ENCODE measurements at places on chromosomes 5 and 9.

DNA sequence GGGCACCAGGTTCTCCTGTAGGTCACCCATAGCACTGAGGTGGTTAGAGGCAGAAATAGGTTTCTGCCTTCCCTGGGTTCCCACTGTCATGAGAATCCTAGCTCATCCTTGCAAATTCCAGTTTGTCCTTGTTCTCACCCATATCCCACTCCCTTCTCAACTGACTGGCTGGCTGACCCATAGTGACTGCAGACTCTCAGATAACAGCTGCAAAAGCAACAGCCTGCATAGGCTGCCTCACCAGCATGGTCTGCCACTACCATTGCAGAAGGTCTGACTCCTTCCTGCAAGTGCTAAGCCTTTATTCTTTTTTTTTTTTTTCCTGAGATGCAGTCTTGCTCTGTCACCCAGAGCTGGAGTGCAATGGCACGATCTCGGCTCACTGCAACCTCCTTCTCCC lies 194.0 kb downstream of the SEMA6A start:
- no peak for DNase-seq

DNA sequence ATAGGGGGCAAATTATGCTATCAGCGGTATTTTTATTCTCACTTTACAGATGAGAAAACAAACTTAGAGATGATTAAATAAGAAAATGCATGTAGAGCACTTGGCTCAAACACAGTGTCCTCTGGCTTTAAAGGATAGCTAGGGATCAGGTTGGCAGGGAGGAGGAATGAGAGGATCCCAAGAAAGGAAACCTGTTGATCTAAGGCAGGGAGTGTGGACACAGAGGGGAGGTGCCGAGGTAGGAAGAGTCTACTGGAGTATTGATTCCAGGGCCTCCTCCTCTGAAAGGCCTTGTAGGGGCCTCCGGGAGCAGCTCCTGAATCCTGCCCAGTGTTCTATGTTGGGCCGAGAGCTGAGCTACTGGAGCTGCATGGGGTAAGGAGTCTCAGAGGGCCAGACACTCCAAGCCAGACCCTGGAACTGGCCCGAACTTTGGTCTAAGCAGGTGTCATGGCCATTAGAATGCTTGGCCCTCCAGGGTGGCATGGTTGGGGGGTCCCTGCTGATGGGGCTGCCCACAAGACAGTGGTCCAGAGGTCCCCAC lies 30.4 kb upstream of the TCF7 start:
- DNase-seq = no peak

- DNase-seq = no peak
Measured at GRCh38 chr5:132737982-132738681, 786 bp upstream of the KIF3A start.

GRCh38 chr9:123548741-123549545 lies 192.9 kb downstream of the CRB2 start:
- no peak for DNase-seq

DNA sequence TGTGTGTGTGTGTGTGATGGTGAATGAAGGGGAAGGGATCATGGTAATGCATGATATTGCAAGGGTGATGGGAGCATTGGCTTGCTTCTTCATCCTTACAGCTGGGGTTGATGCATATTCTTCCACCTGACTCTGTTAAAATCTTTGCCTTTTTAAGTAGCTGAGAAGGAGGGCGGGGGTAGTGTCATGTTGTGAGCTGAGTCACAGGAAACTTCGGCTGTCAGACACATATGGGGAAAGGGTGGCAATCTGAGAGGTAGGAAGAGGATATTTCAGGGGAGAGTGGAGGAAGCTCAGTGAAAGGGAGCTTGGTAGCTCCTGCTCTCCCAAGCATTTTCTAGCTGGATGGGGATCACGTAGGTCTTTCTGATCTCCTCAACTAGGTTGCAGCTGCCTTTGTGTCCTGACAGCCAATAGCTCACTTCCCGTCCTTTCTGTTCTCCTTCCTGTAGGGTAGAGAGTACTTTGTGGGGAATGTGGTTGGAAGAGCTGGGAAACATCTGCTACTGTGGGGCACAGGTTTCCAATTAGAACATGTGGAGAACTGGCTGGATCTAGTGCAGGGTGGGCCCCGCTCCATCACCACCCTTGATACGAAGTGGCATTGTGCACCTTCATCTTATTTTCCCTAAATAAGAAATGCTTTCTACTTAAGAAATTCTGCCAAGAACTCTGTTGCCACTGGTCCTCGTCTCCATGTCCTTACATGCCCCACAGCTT lies 18.1 kb upstream of the CLK4 start:
- DNase-seq = no peak

DNA sequence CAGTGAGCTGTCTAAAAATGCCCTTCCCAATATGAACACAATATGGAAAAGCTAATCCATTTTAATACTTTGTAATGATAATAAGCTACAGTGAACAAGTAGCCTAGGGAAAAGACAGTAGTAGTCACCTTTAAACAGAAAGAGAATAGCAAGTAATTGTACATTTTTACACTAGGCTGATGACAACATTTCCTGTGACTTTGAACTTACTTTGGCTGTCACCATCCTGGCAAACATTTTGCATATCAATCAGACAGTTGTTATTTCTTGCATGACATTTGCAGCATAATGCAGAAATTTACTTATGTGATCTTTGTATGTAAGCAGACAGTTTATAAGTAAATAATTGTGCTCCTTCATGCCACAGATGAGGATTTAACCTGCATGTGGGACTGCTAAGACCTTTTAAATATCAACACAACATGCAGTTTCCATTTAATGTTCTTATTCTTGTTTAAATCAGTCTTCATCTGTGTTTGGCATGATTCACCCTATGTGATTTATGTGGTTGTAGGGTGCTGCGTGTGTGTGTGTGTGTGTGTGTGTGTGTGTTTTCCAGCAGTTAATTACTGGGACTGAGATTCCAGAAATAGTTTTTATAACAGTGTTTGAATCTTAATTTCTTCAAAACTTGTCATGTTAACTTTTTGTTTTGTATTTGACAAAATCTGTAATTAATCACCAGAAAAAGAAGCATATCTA lies 997.1 kb upstream of the ARRDC3 start:
- no peak for DNase-seq

DNA sequence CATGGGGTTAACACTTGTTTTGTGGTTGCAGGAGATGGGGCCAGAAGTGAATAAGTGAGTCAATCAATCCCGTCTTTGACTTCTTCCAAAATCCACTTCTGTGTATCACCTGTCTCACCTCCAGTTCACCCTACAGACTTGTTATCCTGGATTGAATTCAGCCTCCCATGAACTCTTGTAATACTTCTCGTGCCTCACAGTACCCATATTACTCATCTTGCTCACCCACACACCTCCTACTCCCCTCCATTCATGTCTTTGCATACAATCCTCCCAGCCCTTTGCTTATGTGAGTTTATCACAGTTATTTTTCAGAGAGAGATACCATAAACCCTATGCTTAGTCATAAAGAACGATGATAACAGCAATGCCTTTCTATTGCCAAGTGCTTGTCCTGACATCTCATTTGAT lies 52.9 kb upstream of the PAPPA start:
- no peak for DNase-seq

- peak; percentile 23 for DNase-seq
Measured at GRCh38 chr9:71630377-71630995, 137.8 kb downstream of the CEMIP2 start.

DNA sequence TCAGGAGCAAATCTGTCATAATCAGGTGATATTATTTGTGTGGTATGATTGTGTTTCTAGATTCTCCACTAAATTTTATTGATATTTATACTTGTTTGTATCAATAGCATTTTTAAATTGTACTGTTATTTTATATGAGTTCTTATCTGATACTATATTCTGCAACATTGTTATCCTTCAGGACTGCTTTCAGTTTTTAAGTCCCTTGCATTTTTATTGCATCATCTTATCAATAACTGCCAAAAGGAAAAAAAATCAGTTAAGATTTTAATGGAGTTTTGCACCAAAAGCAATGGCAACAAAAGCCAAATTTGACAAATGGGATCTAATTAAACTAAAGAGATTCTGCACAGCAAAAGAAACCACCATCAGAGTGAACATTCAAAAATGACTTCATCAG lies 741.3 kb upstream of the CTNND2 start:
- no peak for DNase-seq

- DNase-seq = no peak
Measured at GRCh38 chr5:97488126-97488668, 305.1 kb upstream of the RIOK2 start.

- no peak for DNase-seq
Measured at GRCh38 chr9:133783331-133783731, 45.2 kb upstream of the SARDH start.

DNA sequence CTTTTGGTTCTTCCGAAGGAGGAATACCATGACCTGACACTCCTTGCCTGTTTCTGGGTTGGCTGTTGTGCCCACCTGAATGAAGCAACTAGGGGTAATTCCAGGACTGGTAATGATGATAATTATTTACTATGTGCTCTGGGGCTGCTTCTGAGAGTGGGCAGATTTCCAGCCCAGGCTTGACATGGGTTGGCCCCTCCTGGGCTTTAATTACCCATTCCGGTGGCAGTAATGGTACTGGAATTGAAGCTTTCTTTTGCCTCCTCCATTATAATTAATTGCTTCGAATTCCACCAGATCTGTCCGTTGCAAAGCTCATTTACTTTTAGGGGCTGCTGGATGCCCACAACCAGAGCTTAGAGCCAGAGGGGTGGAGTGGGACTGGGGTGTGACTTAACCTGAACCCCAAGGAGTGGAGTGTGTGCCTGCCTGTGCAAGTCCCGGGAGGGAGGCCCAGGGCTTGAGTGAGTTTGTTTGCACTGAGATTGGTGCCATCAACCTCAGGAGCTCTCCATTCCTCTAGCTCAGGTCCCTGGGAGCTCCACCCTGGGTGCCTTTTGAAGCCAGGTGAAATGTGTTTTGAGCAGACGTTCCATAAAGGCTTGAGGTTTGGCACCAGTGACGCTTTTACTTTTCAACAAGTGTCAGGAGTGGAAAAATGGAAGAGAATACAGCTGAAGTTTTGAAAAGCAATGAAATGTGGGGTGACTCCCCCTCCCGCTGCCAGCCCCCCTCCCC lies 214.6 kb downstream of the PDZD2 start:
- DNase-seq = no peak

GRCh38 chr9:130755377-130756007 lies 61.9 kb downstream of the EXOSC2 start:
- DNase-seq = no peak

GRCh38 chr9:88358723-88359122 lies 29.5 kb upstream of the SPIN1 start:
- DNase-seq = no peak

- DNase-seq = no peak
Measured at GRCh38 chr5:151947931-151948608, 23.4 kb upstream of the GLRA1 start.

GRCh38 chr9:119844431-119844830 lies 475.2 kb upstream of the BRINP1 start:
- no peak for DNase-seq

- no peak for DNase-seq
Measured at GRCh38 chr5:132193165-132193694, 34.4 kb downstream of the P4HA2 start.

GRCh38 chr9:110669433-110669832 lies 842 bp downstream of the MUSK start:
- DNase-seq = no peak

DNA sequence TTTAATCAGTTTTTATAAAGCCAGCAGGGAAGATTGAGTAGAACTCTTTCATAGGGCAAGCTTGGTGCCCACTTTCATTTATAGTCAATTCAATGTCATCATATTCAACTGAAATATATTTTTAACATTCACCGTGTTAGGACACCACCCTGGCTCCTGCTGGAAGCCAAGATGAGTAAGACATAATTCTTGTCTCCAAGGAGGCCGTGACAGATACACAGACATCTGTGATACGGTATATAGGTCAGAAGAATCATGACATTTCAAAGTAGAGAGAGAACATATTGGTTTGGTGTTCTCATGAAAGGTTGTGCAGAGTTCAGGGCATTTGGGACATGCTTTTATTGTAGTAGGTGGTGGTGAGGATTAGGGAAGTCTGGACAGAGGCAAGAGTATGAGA lies 120.1 kb downstream of the CMYA5 start:
- no peak for DNase-seq

DNA sequence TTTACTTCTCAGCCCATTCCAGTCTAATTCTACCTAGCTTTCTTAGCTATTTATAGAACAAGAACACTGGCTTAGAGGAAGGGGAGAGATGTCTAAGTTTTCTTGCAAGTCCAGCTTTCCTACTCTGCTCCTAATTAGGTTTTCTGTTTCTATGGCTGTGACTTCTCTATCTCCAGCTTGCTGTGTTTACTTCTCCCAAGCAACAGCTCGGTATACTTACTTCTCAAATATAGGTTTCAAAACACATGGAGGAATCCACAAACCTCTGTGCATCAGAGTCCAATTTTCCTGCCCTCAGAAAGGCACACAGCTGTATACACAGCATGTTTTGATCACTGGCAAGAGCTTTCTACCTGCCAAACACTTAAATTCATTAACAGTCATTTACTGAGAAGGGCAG lies 17.4 kb upstream of the HMGCR start:
- DNase-seq = no peak

DNA sequence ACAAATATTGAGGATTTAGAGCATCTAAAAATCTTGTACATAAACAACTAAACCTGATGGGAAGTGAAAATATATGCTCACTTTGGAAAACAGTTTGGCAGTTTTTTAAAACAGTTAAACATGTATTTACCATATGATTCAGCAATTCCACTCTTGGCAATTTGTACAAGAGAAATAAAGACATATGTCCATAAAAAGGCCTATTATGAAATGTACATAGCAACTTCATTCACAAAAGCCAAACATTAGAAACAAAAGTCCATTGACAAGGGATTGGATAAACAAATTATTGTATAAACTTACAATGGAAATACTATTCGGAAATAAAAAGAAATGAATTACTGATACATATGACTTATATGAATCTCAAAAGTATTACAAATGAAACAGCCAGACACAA lies 196.2 kb upstream of the SLC24A2 start:
- DNase-seq = no peak

DNA sequence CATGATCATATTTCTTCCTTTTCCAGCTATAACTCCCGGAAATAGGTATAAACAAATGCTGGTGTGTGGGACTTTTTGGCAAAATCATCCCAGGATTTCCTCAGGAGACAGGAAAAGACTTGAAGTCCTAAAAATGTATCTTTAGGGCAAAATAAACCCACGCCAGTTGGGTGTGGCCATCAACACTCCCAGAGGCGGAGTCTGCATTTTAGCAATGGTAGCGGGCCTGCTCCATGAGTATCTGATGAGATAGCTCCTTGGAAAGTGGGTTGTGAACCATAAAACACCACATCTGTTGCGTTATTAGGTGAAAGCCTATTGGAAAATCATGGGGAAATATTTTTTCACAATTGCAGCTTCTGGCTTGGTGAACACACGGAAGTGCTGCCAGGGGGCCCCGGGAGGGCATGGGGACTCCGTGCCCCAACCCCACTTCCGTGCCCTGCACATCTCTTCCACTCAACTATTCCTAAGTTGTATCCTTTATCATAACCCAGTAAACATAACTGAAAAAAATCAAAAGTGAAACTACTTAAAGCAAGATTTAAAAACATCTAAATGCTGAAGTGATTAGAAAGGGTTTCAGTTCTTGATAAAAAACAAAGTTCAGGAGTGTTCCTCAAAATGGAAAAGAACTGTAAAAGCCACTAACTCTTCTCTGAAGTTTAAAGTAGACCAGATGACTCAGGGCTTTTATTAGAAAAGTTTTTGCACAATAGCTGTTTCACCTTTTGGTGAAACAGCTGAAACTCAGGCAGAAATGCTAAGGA lies 111.2 kb downstream of the LRRC70 start:
- no peak for DNase-seq

GRCh38 chr5:33129309-33129708 lies 311.5 kb upstream of the TARS1 start:
- DNase-seq = no peak

Measured in endothelial cell (in vitro differentiated cells).